NCI-H2227 treated with DMSO at 0.1 percent for 48 hours (cell line): ENCODE measurements at places on chromosomes 12 and 14.

GRCh38 chr14:58332561-58332960 lies 34.2 kb downstream of the ARID4A start:
- DNase-seq: no peak

- no peak for DNase-seq
These were observed 114.7 kb downstream of the NCOR2 start for GRCh38 chr12:124452576-124453331.

DNA sequence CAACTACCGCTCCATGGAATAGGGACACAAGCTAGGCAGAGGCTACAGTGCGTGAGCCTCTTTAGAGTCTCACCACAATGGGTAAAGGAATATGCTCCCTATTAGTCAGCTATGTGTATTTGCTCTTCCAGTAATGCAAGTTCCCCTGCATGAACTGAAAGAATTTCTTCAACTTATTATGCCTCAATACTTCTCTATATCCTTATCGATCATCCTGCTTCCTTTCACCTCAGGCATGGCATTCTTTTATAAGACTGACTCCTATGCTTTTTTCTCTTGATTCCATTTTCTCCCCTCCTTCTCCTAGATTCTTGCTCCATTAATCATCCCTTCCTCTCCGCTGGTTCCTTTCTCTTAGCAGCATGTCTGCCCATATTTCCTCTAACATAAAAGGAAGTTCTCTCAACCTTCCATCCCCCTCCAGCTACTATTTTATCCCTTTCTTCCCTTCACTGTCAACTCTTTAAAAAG lies 94.5 kb upstream of the CPM start:
- DNase-seq: no peak

GRCh38 chr12:123468786-123469185 lies 10.8 kb downstream of the SNRNP35 start:
- no peak for DNase-seq

DNA sequence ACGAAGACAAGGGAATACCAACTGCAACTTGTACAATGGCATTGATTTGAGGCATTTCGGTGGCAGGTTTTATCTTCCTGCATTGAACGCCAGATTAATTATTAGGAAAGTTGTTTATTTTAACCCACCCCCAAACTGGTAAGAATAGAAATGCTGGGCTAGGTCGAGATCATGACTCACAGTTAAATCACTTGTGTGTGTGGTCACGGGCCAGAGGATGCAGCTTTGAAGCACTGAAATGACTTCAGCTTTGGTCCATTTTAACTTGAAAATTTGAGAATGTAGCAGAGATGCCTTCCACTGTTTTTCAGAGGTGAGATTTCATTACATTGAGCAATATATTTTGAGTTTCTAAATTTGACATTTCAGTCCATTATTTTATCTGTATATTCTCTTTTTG lies 23.6 kb upstream of the KCNH3 start:
- no peak for DNase-seq

DNA sequence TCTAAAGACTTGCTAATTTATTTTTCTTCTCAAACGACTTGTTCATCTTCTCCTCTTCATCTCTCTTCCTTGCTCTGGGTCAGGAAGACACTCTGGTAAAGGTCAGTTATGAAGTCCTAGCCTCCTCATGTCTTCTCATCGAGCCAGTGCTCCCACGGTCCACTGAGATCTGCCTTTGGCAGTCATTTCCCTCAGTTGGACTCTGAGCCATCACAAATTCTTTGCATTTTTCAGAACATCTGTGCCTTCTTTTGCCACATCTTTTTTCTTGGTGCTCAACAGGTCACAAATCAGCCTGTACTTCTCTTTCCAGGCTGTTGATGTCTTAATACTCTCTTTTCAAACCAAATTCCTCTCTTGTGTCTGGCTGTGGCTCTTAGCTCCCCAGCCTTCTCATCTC lies 49.7 kb downstream of the IGF1 start:
- DNase-seq: no peak

- no peak for DNase-seq
These were observed 105.5 kb upstream of the MAP1LC3B2 start for GRCh38 chr12:116453631-116454030.

DNA sequence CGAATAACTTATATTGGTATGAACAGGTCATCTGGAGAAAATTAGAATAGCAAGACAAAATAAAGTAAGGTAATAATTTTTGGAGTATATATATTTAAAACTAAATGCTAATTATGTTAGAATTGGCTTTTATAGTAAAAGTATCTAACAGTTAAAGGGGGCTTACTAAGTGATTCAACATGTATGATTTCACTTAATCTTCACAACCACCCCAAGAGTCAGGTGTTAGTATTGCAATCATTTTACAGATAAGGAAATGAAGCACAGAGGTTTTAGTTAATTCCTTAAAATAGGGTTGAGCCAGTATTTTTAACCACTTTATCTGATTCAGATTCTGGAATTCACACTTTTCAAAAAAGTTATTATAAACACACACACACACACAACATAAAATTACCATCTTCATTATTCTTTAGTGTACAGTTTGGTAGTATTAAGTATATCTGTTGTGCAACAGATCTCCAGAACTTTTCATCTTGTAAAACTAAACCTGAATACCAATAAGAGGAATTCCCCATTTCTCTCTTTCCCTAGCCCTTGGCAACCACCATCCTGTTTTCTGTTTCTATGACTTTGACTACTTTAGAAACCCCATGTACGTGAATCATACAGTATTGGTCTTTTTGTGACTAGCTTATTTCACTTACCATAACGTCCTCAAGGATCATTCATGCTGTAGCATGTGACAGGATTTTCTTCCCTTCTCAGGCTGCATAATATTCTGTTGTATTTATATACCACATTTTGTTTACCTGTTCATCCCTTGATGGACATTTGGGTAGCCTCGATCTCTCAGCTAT lies 12.5 kb downstream of the A2M start:
- DNase-seq: no peak

DNA sequence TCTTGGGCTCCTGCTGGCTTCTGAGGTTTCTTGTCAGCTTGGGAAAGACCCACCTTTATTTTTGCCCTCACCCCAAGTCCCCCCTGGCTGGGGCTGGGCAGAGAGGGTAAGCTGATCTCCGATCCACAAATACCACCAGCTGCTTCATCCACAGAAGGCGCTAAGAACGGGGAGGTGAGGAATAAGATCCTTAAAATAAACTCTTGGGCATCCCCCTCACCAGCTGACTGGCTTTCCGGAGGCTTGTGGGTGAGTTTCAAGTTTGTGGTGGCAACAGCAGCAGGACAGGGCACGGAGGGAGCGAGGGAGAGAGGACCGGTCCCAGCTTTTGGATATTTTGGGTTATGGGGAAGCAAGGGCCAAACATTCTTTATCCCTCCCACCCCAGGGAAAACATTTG lies 20.8 kb upstream of the HSPB8 start:
- DNase-seq: no peak

DNA sequence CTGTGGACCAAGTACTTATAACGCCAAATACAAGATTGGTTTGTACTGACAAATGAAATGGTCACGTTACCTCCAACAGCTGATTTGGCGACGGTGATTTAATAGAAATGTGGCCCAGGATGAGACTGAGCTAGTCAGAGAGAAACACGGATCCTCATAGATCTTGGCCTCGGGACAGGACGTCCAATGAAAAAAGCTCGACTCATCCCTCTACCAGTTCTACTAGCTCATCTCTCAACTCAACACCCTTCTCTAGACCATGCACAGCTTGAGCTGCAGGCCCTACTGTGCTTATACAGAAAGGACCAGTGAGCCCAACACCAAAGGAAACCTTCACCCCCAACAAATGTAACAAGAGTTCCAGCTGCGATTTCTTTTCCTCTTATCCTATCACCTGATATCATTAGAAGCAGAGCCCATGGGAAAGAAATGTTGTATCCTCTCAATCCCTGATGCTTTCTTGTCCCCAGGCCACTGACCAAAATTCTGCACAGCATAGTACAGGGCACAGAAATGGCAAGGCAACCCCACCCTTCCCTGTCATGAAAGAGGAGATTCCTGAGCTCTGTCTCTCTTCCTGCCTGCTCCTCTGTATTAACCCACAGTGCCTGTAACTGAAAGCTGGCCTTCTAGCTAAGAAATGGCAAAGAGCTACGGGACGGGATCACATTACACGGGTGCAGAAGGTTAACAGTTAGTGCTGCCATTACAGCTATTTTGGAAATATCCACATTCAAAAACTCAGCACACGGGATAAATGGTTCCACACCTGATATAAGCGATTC lies 39.2 kb downstream of the DICER1 start:
- no peak for DNase-seq

GRCh38 chr12:51932218-51933076 lies 19.1 kb upstream of the ACVR1B start:
- DNase-seq: no peak

GRCh38 chr12:27965966-27966365 lies 6.6 kb downstream of the PTHLH start:
- no peak for DNase-seq

DNA sequence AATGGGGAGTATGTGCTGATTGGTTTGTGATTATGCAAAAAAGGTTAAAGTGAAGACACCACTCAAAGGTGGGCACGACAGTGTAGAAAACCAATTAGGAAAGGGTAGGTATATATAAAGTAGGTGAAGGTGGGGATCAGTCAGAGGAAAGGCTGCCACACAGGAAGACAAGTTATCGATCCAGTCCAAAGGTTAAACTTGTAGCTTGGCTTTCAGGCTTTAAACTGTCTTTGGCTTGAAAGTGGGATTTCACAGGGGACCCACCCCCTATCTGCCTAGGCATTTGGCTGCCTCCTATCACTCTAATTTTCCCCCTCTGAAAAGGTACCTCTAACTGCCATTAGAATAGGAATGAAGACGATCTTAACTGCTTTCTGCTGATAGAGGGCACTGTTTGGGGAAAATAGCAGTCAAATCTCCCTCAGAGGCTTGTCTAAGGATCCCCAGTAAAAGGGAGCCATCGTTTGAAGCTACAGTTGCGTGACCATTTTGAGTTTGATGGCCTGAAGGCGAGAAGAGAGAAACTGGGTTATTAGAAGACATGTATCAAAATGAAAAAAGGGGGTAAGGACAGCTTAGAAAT lies 250.2 kb downstream of the GPHN start:
- DNase-seq: no peak

DNA sequence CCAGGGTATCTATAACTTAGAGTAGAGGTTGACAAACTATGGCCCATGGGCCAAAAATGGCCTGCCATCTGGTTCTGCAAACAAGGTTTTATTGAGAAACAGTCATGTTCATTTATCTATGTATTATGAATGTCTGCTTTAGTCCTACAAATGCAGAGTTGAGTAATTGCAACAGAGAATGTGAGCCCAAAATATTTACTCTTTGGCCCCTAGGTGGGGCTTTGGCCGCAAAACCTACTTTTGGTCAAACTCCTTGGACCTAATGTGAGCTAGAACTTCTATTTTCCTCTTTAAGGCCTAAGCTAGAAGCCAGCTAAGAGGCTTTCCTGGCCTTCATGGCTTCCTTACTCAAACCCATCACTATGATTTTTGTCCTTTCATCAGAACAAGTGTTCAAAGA lies 379.1 kb downstream of the NELL2 start:
- no peak for DNase-seq

GRCh38 chr14:100117633-100118395 lies 41.6 kb downstream of the DEGS2 start:
- no peak for DNase-seq

- no peak for DNase-seq
These were observed 21.8 kb upstream of the DHRS2 start for GRCh38 chr14:23614395-23614828.

DNA sequence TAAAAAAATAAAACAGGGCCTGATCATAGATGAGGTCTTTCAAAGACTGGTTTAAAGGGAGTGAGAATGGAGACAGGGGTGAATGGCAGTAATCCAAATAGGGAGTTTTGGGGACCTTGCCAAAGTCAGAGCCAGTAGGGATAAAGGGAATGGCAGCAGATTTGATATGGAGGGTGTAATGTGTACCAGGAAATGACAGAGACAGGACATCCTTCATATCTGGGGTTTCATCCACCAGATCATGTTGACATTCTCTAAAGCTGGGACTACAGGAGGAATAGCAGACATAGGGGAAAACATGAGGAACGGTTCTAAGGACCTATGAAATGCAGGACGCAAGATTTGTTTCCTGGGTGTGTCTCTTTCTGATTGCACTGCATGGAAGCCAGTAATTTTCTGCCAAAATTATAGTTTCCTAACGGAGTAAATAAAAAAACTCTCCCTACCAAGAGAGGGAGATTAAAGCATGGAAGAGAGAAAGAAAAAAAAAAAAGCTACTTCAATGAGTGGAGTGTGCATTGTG lies 169.9 kb downstream of the PRKD1 start:
- DNase-seq: peak; percentile 31

GRCh38 chr14:65456247-65456646 lies 43.7 kb downstream of the FUT8 start:
- no peak for DNase-seq

- no peak for DNase-seq
These were observed 40.1 kb downstream of the RERG start for GRCh38 chr12:15181017-15181683.

DNA sequence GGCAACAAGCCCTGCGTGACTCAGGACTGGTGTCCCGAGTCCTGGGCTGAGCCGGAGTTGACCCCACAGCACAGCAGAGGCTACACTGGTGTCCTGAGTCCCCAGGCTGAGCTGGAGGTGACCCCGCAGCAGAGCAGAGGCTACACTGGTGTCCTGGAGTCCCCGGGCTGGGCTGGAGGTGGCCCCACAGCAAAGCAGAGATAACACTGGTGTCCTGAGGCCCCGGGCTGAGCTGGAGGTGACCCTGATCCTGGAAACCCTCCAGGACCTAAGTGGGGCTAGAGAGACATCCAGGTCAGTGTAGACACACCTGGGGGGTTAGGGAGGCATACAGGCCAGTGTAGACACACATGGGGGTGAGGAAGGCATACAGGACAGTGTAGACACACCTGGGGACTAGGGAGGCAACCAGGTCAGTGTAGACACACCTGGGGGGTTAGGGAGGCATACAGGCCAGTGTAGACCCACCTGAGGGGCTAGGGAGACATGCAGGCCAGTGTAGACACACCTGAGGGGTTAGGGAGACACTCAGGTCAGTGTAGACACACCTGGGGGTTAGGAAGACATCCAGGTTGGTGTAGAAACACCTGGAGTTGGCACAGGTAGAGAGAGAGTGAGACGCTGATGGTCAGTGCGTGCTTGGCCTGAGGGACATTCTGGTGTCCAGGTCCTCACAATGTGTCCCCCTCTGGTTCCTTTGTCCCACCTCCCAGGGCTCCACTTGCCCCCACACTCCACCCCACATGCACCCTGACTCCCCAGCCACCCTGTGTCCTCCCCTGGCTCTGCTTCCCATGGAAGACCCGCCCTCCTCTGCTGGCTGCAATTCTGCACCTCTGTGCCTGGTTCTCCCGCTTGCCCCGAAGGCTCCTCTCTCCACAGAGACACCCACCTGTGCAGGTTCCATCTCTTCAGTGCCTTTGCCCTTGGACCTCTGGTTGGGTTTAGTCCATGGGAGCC lies 321.6 kb upstream of the SFSWAP start:
- no peak for DNase-seq

DNA sequence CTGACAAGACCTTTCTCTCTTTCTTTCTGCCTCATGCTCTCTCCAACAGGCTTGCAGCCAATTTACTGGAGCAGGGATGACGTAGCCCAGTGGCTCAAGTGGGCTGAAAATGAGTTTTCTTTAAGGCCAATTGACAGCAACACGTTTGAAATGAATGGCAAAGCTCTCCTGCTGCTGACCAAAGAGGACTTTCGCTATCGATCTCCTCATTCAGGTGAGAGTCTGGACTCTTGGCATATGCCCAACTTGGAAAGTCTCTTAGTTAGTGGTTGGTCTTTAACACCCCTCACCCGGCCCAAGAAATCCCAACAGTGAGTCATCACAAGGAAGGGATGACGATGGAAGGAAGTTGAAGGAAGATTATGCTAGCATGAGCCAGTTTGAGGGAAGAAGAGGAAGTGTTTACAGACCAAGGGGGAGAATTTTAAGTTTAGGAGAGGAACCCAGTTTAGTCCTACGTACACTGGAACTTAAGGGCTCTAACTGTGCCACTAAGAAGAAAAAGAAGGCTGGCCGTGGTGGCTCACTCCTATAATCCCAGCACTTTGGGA lies 189.7 kb downstream of the ETV6 start:
- DNase-seq: peak; percentile 0
